ENCODE measurements at places on chromosomes 16 and 17. TPM values are rescaled to one million over a fixed set of nuclear protein-coding genes. Genes with fewer than 3 reads are reported as not detected.

PARD6A gene
- total RNA-seq = 4.9 TPM

DNA sequence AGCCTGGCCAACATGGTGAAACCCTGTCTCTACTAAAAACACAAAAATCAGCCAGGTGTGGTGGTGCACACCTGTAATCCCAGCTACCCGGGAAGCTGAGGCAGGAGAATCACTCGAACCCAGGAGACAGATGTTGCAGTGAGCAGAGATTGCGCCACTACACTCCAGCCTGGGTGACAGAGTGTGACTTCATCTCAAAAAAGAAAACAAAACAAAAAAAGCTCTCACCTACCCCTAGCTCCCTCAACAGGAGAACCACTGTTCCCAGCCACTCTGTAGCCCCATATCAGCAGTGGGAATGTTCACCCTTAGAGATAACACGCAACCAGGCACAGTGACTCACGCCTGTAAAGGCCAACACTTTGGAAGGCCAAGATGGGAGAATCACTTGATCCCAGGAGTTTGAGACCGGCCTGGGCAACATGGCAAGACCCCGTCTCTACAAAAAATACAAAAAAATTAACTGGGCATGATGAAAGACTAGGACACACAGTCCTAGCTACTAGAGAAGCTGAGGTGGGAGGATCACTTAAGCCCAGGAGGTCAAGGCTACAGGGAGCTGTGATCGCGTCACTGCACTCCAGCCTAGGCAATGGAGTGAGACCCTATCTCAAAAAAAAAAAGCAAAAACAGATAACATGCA lies 5.4 kb downstream of the TMC8 start:
- no peak for DNase-seq

GRCh38 chr17:68783861-68784260 lies 171.3 kb downstream of the ABCA8 start:
- no peak for DNase-seq

DNA sequence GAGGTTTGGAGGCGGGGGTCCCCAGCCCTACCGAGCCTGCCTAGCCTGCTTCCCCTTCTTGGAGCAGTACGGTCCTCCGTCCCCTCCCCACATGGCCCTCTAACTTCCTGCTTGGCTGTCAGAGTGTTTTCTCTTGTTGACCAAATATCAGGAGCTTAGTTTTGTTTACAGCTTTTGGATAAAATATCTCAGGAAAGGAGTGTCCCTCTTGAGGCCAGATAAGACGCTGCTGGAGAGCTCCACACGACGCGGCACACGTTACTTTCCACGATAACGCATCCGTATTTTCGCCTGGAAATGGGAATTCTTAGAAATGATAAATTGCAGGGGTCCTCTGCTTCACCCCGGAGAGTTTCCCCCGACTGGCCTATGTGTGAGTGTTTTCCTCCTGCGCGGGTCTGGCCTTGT lies 182.9 kb downstream of the MAF start:
- no peak for DNase-seq
